ENCODE measurements at places on chromosomes 5 and 9. TPM values are rescaled to one million over a fixed set of nuclear protein-coding genes. Genes with fewer than 3 reads are reported as not detected.

The DMRT2 gene
- not detected for total RNA-seq

DNA sequence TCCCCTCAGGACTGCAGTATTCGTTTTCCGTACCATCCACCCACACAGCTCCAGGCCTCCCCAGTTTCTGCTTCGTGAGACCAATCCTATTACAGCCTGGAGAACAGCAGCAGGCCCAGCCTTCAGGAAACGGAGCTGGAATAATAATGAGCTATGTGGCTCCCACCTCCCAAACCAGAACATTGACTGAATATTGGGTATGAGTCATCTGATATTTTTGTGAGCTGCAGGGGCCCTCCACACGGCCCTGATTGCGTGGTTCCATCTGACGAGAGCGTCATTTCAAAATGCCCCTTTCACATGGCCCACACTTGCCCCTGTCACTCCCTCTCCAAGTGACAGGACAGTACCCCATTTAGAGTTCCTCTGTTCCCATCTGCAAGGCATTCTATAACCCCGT is 192.0 kb downstream of the BRINP1 start:
- DNase-seq = no peak

The SPINK13 gene
- total RNA-seq = not detected

The RAI14 gene
- total RNA-seq = 7.1 TPM

GRCh38 chr9:121764371-121764730 is 112.9 kb downstream of the DAB2IP start:
- DNase-seq = no peak

- DNase-seq = no peak
Observed at GRCh38 chr9:127087411-127087810, 35.0 kb downstream of the ANGPTL2 start.

DNA sequence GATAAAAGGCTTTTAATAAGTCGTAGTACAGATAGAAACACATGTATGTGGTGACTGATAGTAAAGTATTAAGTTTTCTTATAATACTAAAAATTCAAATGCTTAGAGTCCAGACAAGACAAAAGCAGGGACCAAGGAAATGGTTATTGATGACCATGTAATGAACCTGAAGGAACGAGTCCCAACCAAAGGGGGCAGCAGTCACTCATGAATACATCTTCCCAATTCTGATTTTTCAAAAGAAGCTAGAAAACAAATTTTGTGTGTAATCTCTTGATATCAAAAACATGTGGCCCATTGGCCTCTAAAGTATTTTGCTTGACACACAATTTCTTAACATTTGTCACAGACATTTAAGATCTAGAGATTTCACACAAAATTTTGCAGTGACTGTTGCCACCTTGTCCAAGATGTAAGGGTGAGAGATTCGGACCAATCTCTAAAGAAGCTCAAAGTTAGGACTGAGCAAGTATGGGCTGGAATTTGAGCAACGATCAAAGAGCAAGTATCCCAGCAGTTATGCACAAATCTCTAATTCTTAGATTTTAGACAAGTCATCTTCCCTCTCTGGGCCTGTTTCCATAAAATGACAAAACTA is 66.8 kb downstream of the ARL15 start:
- peak; percentile 11 for DNase-seq

The ORM2 gene
- 1.0 TPM for total RNA-seq

DNA sequence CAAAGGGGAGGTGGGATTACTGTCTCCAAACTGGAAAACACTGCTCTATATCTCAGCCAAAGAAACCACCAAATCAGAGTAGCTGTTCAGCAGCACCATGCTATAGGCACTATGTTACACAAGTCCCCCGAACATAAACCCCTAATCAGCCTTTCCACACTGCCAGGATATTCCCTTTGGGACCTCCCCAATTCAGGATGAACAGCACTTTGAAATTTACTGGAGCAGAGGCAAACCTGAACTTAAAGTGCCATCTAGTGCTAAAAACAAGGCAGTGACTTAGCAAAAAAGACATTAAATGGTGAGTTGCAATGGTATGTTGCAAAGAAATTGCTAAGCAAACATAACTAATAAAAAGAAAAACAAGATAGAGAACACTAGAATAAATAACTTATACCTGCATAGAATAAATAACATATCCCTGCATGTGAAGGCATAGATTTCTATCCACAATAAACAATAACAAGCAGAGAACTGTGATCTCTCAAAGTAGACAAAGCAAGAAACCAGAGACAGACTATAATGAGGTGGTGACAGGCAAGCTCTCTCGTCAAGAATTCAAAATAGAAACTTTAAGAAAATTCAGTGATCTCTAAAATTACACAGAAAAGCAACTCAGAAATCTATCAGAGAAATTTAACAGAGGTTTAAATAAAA is 584.4 kb upstream of the ACO1 start:
- no peak for DNase-seq

- DNase-seq = no peak
Observed at GRCh38 chr5:10319202-10319851, 11.6 kb upstream of the CMBL start.

- no peak for DNase-seq
Observed at GRCh38 chr5:159034083-159034824, 65.5 kb downstream of the EBF1 start.

- DNase-seq = no peak
Observed at GRCh38 chr5:71996789-71997188, 110.5 kb upstream of the MAP1B start.

DNA sequence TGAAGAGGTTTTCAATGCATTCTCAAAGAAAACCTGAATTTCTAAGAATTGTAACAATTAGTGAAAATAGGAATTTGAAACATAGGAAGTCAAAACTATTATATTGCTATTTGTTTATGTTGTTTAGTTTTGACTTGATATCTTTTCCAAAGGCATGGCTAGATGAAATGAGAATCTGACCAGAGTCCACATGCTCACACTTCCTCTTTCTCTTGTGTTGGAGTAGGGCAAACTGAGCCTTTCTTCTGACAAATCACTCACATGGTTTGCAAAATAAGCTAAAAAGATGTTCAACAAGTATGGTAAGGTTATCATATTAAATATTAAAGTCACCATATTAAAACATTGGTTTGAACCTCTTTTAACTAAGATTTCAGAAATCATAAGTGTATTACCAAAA is 512.6 kb downstream of the ISL1 start:
- no peak for DNase-seq

GRCh38 chr5:125113328-125113727 is 366.9 kb upstream of the ZNF608 start:
- DNase-seq = no peak

- DNase-seq = peak; percentile 53
Observed at GRCh38 chr5:151141535-151141934, 16.0 kb downstream of the ANXA6 start.

GRCh38 chr9:16816011-16816410 is 54.5 kb downstream of the BNC2 start:
- no peak for DNase-seq

The FAM153A gene
- total RNA-seq = 7.0 TPM

DNA sequence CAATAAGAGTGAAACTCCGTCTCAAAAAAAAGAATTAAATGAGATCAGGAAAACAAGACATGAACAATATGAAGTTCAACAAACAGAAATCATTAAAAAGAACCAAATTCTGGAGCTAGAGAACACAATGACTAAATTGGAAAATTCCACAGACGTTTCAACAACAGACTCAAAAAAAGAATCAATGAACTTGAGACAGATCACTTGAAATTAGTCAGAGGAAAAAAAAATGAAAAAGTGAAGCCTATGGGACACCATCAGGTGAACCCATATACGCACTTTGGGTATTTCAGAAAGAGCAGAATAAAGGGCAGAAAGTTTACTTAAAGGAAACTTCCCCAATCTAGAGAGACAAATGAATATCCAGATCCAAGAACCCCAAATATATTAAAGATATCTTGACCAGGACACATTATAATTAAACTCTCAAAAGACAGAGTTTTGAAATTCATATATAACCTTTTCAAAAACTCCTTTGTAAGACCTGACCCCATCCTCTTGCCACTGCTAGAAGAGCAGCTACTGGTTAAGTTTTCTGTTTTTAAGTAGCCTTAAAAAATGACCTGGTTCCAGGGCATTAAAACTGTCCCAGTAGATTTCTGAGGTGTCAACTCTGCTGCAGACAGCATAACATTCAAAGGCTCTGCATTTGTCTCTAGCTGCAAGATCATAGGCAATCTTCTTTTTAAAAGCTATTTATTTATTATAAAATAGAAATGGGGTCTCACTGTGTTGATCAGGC is 7.7 kb upstream of the MATR3 start:
- no peak for DNase-seq

GRCh38 chr5:13809921-13810320 is 134.6 kb downstream of the DNAH5 start:
- no peak for DNase-seq

GRCh38 chr9:113479174-113479621 is 15.7 kb downstream of the RGS3 start:
- no peak for DNase-seq

GRCh38 chr5:53343187-53343586 is 137.2 kb upstream of the FST start:
- no peak for DNase-seq

The IL9 gene
- total RNA-seq = 134 TPM

DNA sequence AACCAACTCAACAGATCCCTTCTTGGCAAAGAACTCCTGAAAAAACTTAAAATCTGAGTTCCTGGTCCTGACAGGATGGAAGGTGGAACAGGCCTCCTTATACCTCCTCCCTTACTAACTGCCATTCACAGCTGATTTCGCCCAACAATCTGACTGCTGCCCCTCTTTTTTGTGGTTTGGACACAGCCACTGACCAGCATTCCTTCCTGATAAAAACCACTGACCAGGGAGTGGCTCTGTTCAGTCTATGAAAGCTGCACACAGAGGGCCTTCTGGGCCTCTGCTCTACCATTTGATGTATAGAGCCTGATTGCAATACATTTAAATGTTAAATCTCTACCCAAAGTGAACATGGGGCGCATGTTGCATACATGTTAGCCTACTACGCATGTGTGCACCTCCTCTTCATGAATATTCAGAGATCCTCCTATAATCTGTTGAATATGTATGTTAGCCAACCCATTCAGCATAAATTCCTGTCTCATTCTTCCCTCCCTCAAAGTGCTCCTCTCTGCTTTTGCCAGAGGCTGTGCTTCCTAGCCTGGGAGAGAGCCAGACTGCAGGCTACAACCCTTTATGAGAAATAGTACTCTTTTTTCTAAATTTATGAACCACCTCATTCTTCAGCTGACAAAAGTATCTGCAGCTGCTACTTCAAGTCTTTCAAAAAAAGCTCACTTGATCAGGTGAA is 93.7 kb upstream of the MRPS30 start:
- no peak for DNase-seq

DNA sequence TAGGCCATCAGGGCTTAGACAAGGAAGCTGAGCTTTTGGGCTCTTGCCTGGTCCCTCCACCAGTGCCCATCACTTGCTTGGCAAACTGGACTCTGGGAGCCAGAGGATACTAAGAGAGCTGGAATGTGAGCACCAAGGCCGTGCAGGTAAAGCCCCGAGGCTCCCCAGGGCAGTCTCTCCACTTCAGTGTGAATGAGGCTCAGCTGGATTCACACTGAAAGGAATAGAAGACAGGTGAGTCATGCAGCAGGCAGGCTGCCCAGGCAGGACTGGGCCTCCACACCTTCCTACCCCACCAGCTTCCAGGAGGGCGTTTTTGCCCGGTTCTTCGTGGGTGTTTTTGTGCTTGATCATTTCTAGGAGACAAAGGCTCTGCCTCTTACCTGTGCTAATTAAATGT is 7.3 kb upstream of the CTSV start:
- no peak for DNase-seq

The APBA1 gene
- total RNA-seq = 0.05 TPM

- no peak for DNase-seq
Observed at GRCh38 chr9:110769667-110770066, 101.1 kb downstream of the MUSK start.

- DNase-seq = no peak
Observed at GRCh38 chr5:8288897-8289516, 420.1 kb downstream of the MTRR start.

- DNase-seq = no peak
Observed at GRCh38 chr5:56601641-56602071, 213.7 kb upstream of the MAP3K1 start.

DNA sequence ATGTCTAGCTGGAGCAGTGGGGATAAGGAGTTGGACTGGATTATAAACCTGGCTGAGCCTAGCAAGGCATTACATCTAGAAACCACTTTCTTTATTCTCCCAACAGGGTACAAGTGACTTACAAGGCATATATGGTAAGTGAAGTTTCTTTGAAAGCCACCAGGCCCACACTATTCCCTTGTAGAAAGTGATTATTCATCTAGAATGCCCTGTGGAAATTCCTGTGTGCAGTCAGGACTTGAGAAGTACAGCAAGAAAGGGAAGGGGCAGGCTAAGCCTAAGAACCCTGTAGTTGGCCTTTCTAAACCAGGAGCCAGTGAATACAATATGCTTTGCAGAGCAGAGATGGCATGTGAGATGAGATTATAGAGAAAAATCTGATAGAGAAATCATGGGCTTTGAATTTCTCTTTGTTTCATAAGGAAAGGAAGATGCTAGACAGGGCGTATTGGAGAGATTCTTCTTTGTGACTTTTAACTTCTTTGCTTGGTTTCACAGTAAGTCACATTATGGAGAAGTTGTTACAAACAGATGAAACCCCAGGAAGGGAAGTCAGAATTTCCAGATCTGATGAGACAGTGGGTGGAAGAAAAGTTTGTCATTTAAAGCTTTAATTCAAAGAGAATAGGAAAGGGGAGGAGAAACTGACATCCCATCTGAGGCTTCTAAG is 321.7 kb downstream of the NDUFS4 start:
- DNase-seq = no peak

DNA sequence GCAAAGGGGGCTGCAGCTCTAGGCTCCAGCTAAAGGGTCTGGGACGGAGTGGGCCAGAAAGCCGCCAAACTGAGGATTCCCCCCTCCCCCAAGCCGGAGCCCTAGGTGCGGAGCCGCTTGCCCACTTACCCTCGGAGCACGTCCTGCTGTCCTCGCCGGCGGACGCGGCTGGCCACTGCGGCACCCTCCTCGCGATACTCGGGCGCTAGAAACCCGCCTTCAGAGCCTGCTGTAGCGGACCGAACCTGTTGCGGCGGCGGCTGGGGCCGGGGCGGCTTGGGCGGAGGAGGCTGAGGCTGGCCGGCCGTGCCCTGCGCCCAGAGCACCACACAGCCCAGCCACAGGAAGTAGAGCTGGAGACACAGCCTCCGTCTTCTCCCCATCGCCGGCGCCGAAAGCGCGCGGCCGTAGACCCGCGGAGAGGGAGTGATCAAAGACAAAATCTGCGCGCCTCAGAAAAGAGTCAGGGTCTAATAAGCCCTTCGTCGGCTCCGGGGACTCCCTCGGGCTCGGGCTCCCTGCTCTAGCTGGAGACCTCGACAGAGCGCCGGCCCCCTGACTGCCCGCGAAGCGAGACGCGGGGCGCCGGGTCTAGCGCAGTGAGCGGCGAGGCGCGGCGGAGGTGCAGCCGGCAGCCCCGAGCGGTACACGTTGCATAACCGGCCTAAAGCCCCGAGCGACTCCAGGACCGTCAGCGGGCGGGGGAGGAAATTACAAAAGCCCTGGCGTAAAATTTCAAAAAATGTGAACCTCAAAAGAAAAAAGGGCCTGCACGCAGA is 635 bp downstream of the FBN2 start:
- DNase-seq = no peak

DNA sequence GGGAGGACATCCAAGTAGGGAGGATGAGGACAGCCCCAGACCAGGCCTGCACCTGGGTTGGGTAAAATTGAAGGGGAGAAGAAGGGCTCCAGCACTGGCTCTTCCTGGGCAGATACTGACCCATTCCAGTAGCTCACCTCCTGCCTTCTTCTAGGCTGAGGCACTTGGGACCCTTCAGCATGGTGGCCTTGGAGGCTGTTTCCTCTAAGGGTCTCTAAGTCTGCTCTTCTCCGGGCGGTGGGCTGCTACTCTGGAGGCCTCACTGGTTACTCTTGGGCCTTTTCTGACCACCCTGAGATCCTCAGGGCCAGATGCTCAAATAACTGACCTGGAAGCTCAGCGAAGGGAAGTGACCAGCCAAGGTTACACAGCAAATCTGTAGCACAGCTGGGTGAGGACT is 2.8 kb upstream of the TIFAB start:
- DNase-seq = no peak

Measured in activated T-cell treated with anti-CD3 and anti-CD28 coated beads, Interleukin-2, amount 50 U/mL, for 4 hours (primary cell).